ENCODE measurements at places on chromosomes 5 and 9. TPM values are rescaled to one million over a fixed set of nuclear protein-coding genes. Genes with fewer than 3 reads are reported as not detected.

- DNase-seq, result no peak
Observed at GRCh38 chr5:17260549-17260948, 43.1 kb downstream of the BASP1 start.

- DNase-seq, result no peak
Observed at GRCh38 chr5:9713356-9713755, 83.2 kb upstream of the TAS2R1 start.

DNA sequence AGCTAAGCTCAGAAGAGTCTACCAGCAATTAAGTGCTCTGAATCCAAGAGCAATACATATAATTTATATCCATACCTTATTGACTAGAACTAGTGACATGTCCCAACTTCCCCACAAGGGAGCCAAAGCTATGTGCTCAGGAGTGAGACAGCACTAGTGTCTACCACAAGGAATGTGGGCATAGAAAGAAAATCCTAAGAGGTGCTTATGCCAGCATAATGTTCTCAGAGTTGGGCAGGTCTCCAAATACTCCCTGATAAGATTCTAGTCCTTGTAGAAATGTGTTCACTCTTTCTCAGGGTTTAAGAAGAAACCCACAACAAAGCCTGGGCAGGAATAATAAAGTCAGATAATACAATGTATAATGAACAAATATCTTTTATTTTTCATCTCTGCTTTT, 275.1 kb downstream of the BRINP1 start:
- DNase-seq, result no peak

- no peak for DNase-seq
Observed at GRCh38 chr9:96587338-96588315, 32.0 kb downstream of the CDC14B start.

- DNase-seq, result no peak
Observed at GRCh38 chr9:120438836-120439546, 141.0 kb downstream of the CDK5RAP2 start.

DNA sequence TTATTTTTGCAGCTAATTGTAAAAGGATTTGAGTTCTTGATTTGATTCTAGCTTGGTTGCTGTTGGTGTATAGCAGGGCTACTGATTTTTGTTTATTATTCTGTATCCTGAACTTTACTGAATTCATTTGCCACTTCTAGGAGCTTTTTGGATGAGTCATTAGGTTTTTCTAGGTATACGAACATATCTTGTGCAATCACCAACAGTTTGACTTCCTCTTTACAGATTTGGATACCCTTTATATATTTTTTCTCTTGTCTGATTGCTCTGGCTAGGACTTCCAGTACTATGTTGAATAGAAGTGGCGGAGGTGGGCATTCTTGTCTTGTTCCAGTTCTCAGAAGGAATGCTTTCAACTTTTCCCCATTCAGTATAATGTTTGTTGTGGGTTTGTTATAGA, 210.8 kb downstream of the FGF10 start:
- no peak for DNase-seq

- no peak for DNase-seq
Observed at GRCh38 chr9:21777701-21778100, 24.7 kb upstream of the MTAP start.

GRCh38 chr9:117825609-117826347, 121.6 kb downstream of the TLR4 start:
- DNase-seq, result no peak

DNA sequence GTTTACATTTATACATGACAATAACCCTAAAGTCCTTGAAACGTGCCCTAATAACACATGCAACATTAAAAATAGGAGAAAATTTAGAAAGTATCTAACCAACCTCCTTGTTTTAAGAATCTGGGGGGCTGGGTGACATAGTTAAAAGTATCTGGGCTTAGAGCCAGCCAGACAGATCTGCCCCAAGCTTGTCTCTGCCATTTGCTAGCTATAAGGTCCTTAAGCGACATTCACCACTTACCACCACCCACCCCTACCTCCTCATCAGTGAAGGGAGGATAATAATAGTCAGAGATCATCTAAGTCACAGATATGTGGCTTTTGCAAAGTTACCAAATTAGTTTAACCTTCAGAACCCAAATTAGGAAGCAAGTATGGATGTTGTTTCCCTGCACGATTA, 33.8 kb upstream of the CAST start:
- DNase-seq, result no peak

GRCh38 chr5:1415059-1415425, 30.2 kb downstream of the SLC6A3 start:
- peak; percentile 53 for DNase-seq

- DNase-seq, result no peak
Observed at GRCh38 chr5:82480331-82480730, 202.2 kb upstream of the RPS23 start.

GRCh38 chr5:145830594-145830993, 4.5 kb downstream of the PRELID2 start:
- no peak for DNase-seq

GRCh38 chr9:112605518-112605917, 112.4 kb downstream of the INIP start:
- no peak for DNase-seq

DNA sequence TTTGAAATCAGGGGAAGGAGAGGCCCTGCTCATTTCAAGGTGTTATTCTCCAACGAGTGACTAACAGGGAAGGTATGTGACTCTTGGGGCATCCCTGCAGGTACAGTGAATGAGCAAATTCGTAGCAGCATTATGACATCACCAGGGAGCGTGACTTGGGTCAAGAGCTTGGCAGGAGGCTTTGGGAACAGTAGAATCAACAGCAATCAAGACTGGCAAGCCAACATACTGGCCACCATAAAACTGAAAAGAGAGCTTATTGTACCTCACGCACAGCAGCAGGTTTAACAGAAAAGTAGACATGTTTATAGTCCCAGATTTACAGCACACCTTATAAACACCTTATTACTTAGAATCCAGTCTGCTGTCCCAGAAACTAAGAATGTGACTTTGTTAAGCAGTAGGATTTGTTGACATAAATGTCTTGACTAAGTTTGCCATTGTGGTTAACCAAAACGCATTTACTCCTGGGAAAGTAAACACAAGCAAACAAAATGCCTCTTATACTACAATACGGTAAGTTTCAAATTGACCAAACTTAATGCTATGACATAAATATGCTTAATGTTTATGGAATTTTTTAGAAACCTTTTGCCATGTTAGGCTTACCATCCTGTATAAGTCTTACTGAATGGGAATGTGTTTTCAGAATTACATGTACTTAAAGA, 297.8 kb downstream of the NPR3 start:
- DNase-seq, result no peak

DNA sequence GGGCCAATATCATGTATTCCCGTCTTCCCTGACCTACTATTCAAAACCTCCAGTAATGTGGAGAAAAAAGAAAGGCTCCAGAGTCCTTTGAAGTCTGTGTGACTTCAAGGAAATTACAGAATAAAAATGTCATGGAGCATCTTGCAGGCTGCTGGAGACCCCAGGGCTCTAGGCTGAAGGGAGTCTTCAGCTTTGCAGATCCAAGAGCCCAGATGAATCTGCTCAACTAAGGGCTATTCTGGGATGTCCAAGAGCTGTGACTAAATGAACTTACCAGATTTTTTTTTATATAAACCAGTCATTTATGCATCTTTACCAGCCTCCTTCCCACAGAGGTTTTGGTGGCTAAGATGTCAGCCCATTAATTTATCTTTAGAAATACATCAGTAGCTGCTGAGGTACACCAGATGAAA, 167.3 kb downstream of the MUSK start:
- DNase-seq, result no peak

The NIPAL4 gene
- not detected for polyA plus RNA-seq

The TXN gene
- 827 TPM for polyA plus RNA-seq

The TAF11L10 gene
- not detected for polyA plus RNA-seq

The F12 gene
- 3.6 TPM for polyA plus RNA-seq

The MAMDC2 gene
- polyA plus RNA-seq, result 4.2 TPM

The SLIT3 gene
- polyA plus RNA-seq, result 4.0 TPM

The ELOVL7 gene
- polyA plus RNA-seq, result 1.2 TPM
